Activated T-cell treated with anti-CD3 and anti-CD28 coated beads for 4 hours (primary cell): ENCODE measurements at places on chromosomes 6 and 20.
A peak's percentile ranks its signal among the peaks of the same experiment; 100 is the strongest.

GRCh38 chr6:21947731-21948386 is 349.0 kb downstream of the PRL start:
- DNase-seq, result no peak

DNA sequence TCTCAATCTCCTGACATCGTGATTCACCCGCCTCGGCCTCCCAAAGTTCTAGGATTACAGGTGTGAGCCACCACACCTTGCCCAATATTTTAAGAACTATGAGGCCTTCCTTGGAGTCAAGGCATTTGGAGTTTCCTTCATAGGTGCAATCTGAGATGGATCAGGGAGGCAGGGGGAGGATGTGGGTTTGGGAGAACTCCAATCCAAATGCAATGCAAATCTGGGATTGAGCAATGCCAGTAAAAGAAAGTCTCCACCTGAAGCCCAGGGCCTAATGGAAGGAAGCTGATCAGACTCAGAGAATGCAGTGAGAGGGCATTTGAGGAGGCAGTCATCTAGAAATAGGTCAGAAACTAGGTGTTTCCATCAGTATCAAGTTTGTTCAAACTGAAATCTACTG is 21.2 kb downstream of the RSPH3 start:
- DNase-seq, result no peak

DNA sequence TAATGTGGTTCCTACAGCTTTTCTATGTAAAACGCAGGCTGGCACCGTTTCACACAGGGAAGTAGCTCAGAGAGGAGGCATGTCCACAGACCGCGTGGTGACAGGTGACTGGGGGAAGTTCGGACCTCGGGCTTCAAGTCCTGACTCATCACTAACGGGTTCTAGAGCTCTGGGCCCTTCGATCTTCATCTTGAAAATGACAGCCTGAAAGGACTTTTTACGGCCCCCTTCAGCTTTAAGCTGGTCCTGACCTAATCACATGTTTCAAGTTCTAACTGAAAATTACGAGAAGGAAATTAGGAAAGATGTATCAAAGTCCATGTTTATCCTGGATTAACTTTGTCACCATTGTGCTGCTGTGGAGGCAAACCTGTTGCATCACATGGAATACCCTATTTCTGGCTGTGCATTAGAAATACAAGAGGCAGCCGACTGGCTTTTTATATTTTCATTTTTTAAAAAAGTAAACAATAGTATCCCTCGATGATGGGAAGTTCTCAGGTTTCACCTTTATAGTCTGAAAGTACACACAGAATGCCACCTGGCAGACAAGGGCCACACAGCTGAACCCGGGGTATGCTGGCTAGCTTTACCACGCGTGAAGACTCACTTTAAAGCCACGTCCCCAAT is 2.0 kb downstream of the MAN1A1 start:
- peak; percentile 9 for DNase-seq

DNA sequence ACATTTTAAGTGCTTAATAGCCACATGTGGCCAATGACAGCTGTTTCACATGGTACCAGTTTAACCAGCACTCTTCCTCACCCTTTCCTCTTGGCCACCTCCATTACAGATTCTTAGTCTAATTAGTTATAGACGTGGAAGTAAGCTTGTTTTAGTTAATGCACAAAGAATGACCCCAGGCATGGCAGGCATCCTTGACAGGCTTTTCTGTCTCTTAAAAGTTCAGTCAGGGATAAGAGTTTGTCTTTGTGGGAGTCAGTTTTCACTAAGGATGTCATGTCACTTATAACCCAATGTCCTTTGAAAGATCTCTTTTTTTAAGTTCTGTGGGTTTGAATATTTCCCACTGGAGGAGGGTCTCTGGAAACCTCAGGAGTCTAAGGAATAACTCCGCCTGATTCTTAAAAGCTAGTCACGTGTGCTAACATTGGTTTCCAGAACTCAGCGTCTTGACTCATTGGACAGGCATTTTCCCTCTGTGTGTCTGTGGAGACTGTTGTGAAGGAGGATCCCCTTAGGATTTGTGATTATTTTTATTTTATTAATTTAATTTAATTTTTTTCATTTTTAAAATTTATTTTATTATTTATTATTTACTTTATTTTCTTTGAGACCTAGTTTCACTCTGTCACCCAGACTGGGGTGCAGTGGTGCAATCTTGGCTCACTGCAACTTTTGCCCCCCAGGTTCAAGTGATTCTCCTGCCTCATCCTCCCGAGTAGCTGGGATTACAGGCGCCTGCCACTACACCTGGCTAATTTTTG is 171.4 kb downstream of the ZFAND3 start:
- no peak for DNase-seq

GRCh38 chr20:36861875-36862801 is 13.8 kb upstream of the TLDC2 start:
- no peak for DNase-seq

GRCh38 chr6:33779895-33780294 is 9.0 kb downstream of the LEMD2 start:
- DNase-seq, result no peak

DNA sequence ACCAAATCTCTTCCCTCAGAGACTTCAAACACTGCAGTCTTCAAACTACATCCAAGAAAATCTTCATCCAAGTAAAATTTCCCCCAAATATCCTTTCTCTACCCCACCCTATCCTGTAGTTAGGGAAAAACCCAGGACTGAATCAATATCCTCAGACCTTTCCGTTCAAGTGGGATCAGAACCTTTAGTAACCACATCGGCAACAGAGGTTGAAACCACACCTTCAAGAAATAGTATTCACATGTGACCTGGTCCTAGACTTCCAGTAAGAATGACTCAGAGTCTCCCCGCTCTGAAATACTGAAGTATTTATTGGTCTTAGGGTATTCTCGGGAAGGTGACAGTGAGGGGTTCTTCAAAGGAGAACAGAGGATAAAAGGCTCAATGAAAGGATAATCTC is 8.7 kb downstream of the HLA-DPA1 start:
- DNase-seq, result no peak

- DNase-seq, result no peak
These were observed 143.6 kb upstream of the JARID2 start for GRCh38 chr6:15102241-15102640.

DNA sequence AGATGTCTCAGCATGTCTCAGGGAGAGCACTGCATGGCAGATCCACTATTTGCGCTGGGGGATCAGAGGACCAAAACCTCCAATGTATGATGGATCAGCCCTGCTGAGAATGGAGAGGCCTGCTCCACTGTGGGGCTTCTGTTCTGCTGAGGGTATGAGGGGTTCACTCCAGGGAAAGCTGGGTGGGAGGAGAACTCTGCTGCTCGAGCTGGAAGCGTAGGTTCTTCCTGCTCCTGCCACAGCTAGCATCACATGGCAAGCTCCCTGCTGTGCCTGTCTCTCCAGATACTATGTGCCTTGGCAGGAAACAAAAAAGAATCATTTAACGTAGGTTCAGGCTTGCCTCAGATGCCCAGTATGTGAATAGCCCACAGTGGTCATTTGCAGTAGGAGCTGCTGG is 105.8 kb downstream of the EPM2A start:
- DNase-seq, result no peak

- no peak for DNase-seq
These were observed 79.2 kb downstream of the CBFA2T2 start for GRCh38 chr20:33568868-33569801.

- no peak for DNase-seq
These were observed 288.0 kb upstream of the JAG1 start for GRCh38 chr20:10961651-10962288.

- no peak for DNase-seq
These were observed 1006.2 kb upstream of the CITED2 start for GRCh38 chr6:140380427-140381218.

- DNase-seq, result no peak
These were observed 1.9 kb downstream of the RRBP1 start for GRCh38 chr20:17679941-17680835.

DNA sequence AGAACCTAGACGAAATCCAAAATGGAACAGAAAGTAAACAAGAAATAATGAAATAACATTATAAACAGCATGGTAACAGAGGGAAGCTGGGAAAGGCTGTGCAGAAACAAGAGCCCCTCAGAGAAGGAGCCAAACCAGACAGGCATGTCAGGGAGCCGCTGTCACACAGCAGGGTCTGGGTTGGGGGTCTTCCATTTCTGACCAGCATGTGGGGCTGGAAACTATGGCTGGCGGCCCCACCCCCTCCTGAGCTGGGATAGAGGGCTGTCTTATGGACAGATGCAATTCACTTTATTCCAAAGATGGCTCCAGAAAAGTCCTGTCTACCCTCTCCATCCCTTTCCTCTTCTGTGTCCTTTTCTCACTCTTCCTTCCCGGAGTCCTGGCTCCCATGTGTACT is 27.3 kb downstream of the C6orf89 start:
- no peak for DNase-seq

- DNase-seq, result no peak
These were observed 5.6 kb downstream of the BAG2 start for GRCh38 chr6:57177545-57178265.
